ENCODE measurements at places on chromosomes 13 and 19. TPM values are rescaled to one million over a fixed set of nuclear protein-coding genes. Genes with fewer than 3 reads are reported as not detected.

DNA sequence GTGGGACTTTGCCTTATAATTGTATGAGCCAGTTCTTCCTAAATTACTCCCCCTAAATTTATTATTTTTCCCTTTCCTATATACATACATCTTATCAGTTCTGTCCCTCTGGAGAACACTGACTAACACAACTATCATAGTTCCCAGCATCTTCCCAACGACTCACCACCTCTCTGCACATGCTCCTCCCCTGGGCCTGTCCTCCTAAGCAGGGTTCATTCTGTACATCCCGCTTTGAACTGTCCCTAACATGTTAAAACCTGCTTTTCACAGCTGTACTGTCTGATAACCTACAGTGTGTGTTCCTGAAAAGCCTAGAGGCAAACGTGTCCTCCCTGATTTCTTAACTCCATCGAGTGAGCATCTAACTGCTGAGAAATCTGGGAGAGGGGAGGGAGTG, 141.7 kb downstream of the EFNB2 start:
- no peak for DNase-seq

- no peak for DNase-seq
Observed at GRCh38 chr19:3338541-3339181, 27.7 kb upstream of the NFIC start.

GRCh38 chr13:109231888-109232287, 554.5 kb downstream of the IRS2 start:
- no peak for DNase-seq

GRCh38 chr19:48999481-49000325, 6.0 kb downstream of the RUVBL2 start:
- peak; percentile 95 for DNase-seq

The C5AR1 gene
- not detected for total RNA-seq

DNA sequence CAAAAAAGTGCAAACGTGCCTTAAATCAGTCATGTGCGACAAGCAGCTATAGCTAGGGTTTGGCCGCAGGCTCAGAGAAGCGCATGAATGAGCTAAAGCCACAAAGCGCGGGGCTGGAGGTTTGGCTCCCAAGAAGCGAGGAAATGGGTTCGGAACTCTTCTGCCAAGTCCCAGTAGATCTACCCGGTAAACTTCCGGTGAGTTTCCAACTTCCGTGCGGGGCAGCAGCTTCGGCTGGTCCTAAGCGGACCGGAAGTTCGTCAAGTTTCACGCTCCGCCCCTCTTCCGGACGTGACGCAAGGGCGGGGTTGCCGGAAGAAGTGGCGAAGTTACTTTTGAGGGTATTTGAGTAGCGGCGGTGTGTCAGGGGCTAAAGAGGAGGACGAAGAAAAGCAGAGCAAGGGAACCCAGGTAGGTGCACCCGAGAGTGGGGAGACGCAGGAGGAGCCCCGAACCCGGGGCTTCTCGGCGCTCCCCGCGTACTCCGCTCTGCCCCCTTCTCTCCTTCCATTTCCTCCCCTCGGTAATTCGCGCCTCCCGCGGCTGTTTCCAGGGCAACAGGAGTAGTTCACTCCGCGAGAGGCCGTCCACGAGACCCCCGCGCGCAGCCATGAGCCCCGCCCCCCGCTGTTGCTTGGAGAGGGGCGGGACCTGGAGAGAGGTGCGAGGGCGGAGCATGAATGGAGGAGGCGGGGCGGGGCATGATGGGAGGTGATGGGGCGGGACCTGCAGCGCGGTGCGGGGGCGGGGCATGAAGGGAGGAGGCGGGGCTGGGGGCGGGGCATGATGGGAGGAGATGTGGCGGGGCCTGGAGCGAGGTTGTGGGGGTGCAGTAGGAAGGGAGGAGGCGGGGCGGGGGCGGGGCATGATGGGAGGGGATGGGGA, at the start of gene NR1H2:
Gene NR1H2, plus strand, starts transcription at position 292 of the 885 bp plus-strand sequence. CDS start 1,149 bp downstream, outside the sequence.
- peak; percentile 98 for DNase-seq

The CCL25 gene
- total RNA-seq = not detected

DNA sequence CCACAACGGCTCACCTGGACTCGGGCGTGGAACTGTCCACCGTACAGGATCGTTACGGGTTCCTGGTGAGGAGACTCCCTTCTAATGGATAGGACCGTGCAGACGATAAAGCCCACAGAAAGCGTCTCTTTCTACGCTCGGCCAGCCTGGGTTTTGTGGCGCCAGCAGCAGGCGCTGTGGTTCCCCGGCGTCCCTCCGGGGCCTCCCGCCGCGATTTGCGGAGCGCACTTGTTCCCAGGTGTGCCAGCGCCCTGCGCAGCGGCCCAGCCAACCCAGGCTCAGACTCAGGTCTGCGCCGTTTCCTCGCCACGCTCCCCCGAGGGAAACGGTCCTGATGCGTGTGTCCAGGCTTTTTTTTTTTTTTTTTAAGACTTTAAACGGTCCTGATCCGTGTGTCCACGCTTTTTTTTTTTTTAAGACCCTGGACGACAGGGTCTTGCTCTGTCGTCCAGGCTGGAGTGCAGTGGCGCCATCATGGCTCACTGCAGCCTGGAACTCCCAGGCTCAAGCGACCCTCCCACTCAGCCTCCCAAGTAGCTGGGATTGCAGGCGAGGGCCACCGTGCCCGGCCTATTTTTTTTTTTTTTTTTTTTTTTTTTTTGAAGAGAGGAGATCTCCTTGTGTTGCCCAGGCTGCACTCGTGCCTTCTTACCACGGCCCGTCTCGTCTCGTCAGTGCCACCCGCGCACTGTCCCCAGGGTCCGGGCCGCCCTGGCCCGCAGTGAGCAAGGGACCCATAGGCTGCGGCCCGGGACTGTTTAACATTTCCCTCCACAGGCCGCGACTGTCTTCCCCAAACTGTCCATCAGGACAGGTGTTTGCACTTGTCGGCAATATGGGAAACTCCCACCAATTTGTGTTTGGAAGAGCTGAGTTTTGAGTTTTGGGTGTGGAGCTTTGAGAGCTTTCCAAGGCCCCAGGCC, 23.8 kb downstream of the GJA3 start:
- DNase-seq = peak; percentile 90

The ZNF709 gene
- 7.3 TPM for total RNA-seq

The CLC gene
- not detected for total RNA-seq

The PTH2 gene
- total RNA-seq = not detected
